ENCODE measurements at places on chromosomes 7 and 10.

GRCh38 chr7:85600395-85600794 lies 413.5 kb upstream of the SEMA3D start:
- peak; percentile 31 for DNase-seq

DNA sequence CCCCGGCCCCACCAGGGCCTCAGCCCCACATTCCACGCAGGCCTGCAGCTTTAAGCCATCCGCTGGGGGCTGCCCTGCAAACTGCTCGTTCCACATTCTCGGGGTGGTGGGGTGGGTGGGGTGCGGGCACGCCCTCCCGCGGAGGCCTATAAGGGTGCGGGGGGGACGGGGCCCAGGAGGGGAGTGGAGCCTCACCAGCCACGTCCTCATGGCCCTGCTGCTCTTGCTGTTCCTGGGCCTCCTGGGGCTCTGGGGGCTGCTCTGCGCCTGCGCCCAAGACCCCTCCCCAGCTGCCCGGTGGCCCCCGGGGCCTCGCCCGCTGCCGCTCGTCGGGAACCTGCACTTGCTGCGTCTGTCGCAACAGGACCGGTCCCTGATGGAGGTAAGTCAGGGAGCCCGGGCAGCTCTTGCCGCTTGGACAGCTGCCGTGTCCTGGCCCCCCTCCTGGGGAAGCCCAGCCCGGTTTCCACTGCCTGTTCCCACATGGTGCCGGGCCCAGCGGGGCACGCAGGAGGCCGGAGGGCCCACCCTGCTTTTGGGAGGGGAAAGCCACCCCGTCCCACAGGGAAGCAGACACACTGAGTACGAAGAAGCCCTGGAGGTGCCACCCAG lies at the start of gene CYP2W1:
CYP2W1 (plus strand) TSS at position 178 of the 612 bp plus-strand sequence; CDS start at position 209, 31 bp downstream.
- no peak for DNase-seq

- no peak for DNase-seq
These were observed 64.4 kb upstream of the CARD11 start for GRCh38 chr7:3107889-3108570.

DNA sequence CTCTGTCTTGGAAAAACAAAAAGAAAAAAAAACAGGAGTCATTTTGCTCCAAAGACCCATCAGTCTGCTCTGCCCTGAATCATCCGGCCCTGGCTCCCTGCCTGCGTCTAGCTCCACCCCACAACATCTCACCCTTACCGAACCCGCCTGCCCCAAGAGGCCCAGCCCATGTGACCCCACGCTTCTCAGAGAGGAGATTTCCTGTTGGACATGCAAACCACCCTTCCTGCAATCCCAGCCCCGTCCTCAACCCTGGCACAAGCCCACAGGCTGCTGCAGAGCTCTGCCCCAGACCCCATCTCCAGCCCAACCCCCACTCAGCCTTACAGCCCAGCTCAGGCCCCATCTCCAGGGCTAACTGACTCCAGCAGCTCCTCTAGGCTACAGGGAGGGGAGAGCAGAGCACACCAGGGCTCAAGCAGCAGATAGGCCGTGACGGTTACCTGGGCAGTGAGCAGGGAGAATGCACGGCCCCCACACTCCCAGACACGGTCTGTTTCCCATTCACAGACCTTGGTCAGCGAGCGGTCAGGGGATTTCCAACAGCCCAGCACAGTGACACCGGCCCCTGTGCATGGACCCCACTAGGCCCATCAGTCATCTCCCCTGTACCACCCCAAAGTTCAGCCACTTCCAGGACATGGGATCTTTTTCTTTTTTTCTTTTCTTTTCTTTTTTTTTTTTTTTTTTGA lies 69.9 kb upstream of the GTF2I start:
- peak; percentile 93 for DNase-seq

DNA sequence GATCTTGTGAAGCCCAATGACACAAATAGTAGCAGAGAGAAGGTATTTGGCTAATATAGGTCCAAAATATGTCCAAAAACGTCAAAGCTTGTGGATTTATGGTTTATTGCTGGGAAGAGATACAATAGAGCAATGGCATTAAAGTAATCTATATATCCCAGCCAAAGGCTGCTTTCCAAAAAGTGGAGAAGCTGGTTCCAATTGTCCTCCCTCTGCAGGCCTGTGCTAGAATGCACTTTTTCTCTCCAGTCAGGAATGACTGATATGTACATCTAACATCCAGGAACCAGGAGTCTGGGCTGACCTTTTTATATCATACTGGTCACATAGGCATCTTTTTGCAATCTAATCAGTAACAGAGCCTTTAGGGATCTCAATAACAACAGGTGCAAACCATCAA lies 167.1 kb upstream of the FAM3C start:
- peak; percentile 30 for DNase-seq

DNA sequence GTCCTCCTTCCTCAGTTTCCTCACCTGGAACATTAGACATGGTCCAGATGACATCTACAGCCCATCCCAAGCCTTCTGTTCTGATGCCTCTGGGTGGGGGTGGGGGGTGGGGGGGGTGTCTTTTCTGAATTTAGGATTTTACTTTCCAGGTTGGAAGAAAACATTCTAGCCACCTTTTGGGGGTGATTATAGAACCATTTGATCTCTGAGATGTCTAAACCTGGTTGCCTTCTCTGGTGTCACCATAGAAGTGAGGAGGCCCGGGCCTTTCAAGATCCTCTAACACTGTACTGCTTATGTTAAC lies 411.0 kb upstream of the ZMIZ1 start:
- no peak for DNase-seq

GRCh38 chr7:69545175-69545574 lies 53.1 kb upstream of the AUTS2 start:
- DNase-seq, result no peak

DNA sequence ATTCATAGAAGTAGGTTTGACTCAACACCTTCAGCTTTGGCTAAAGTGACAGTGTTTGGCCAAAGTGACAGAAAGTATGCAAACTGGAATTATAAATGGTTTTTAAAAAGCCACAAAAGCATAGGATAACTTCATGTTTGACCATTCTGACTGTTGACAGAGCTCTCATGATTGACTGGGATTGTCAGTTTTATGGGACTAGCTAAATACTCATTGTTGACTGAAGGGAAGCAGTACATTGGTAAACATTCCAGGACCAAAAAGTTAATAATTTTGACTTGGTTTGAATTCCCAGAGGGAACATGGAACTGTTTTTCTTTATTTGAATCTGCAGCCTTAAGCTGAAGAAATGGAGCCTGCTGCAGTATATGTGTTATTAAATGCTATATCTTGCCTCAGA lies 84.6 kb upstream of the STEAP4 start:
- no peak for DNase-seq

GRCh38 chr10:100826031-100826651 lies 80.8 kb downstream of the PAX2 start:
- no peak for DNase-seq

- DNase-seq, result no peak
These were observed 47.4 kb downstream of the NRP1 start for GRCh38 chr10:33287112-33287511.

DNA sequence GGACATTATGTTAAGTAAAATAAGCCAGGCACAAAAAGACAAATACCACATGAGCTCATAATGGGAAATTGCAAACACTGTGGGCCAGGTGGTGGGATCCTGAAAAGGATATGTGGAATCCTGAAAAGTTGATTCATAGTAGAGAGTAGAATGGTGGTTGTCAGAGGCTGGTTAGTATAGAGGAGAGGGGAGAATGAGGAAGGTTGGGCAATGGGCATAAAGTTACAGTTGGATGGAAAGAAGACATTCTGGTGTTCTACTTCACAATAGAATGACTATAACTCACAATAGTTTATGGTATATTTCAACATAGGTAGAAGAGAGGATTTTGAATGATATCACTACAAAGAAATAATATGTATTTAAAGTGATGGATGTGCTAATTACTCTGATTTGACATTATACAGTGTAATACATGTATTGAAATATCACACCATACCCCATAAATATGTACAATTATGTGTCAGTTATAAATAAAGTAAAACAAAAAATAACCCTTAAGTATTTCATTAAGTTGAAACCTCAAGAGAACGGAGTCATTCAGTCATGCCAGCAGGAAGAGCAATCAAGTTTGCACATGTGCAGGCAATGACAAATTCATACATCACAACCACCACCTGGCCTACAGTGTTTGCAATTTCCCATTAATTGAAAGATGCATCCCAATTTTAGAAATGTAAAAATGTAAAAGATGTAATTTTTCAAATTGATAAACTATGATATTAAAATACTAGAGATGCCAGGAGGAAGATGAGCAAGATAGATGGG lies 156.7 kb downstream of the MAGI2 start:
- DNase-seq, result no peak

GRCh38 chr10:63454631-63455030 lies 11.1 kb downstream of the JMJD1C start:
- DNase-seq, result no peak

DNA sequence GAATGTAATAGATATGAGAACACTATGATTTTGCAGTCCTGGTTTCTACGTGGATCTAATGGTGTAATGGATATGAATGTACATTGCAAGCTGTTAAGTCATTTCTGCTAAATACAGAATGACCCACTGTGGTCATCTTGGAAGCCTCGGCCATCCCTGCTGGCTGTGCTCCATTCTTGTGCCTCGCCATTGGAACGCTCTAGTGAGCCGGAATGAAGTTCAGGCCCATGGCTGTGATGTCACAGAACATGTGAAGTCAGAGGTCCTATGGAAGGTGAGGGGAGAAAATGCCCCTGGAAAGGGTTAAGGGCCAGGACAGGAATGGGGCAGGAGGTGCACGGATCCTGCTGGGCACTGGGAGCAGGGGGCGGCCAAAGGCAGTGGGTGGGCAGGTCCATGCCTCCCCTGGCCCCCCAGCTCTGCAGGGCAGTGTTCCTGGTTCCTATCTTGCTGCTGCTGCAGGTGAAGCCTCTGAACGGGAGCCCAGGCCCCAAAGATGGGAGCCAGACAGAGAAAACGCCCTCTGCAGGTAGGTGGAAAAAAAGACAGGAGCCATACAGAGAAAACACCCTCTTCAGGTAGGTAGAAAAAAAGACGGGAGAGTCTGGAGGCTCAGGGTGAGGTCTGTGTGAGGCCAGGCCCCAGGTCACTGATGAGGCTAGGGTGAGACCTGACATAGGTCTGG lies at the start of gene LLCFC1:
LLCFC1 (plus strand) TSS at position 259 of the 685 bp plus-strand sequence; CDS start at position 397, 138 bp downstream.
- no peak for DNase-seq

GRCh38 chr7:142714375-142714774 lies 34.9 kb upstream of the PRSS1 start:
- DNase-seq, result no peak

All from choroid plexus epithelial cell (primary cell).